ENCODE measurements at places on chromosomes 4 and X.

GRCh38 chr4:127967141-127967775, 2.1 kb downstream of the ABHD18 start:
- DNase-seq: no peak

GRCh38 chr4:37717576-37717975, 31.4 kb upstream of the RELL1 start:
- no peak for DNase-seq

- no peak for DNase-seq
Measured at GRCh38 chr4:48005781-48006180, 10.7 kb downstream of the CNGA1 start.

DNA sequence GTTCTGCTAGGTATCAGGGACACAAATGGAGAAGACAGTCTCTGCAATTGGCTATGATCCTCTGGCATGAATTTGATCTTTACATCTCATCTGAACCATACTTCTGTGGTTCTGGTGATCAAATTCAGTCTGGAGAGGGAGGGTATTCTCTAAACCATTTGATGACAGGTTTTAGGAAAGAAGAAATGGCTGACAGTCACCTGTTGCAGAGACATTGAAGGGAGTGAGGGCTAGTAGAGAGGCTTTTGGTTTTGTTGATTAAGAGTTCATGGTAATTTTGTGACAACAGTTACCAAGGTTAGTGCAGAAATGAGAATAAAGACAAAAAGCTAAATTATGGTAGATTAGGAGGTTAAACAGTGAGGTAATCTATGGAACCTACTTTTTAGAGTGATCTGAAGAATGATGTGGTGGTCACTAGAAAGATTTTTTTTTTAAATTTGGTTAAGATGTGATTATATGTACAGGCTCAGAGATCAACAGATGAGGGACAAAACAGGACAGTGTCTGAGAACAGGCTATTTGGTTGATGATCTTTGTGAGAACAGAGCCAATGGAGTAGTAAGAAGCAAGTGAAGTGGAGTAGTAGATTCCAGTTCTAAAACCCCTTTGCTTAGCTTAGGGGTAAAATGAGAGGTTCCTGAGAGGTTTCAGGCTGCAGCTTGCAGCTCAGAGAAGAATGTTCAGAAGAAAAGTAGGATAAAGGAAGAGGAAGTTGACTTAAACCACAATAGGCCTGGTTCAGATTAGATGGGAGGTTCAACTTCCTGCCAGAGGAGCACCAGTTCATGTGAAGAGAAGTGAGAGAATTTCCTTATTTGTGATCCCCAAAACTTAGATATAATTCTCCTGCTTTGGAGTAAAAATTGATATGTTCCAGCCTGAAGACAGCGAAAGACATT, 34.7 kb downstream of the VSIG4 start:
- no peak for DNase-seq

DNA sequence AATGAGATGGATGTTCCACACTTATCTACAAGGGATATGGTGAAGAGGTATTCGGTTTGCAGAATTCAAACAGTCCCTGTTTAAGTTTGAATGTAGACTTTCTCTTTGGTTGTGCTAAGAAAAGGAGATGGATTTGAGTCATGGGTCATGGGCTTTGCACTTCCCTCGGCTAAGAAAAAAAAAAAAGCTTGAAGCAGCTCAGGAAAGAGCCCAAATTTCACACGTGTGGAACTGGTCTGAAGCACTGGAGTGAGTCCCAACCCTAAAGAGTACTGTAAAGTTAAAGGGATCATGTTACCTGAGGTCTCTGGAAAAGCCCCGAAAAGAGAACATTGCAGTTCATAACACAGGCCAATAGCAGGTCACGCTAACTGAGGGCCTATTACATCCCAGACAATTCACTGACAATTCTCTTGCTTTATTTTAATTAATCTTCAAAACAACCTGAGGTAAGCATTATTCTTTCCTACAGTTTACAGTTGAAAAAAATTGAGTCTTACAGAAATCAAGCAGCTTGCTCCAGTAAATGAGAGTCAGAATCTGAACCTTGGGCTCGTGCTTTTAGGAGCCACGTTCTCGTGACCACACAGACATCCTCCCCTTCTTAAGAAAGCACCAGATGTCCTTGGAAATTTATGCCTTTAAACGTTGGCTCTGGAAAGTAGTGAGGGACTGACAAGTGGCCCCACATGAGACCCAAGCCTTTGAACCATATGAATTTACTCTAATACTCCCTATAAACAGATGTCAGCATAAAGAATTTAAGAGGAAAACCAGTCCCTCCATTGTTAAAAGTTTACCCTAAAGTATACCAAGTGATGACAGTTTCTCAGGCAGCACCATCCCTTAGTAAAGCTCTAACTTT, 89.3 kb downstream of the MAD2L1 start:
- no peak for DNase-seq

- no peak for DNase-seq
Measured at GRCh38 chr4:112946127-112946526, 103.3 kb upstream of the ANK2 start.

GRCh38 chrX:97119474-97120109, 235.9 kb downstream of the RPA4 start:
- DNase-seq: no peak

DNA sequence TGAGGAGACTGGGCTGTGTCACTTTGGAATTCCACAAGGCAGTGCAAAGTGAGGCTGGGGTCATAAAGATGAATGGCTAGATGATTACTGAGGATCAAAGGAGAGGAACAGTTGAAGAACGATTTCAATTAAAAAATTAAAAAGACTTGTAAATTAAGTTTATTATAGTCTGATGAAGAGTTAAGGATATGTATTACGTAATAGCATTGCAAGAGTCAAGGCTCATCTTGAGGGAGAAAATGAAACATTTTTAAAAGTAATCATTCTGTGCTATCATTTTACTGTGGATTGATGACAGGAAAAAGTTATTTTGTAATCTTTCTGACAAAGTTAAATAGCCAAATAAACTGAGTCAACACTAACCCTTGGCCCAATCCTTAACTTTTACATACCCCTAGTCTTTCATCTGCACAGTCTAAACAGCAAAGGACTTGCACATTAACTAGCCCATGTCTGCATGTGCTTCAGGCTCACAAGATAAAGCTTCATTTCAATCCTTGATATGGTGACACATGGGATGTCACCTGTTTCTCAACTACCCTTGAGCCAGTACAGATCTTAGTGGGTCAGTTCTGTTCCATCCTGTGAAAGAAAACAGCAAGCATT, 465.5 kb upstream of the CTSO start:
- no peak for DNase-seq
